NCI-H2029 (cell line): ENCODE measurements at places on chromosomes 2 and 18.

DNA sequence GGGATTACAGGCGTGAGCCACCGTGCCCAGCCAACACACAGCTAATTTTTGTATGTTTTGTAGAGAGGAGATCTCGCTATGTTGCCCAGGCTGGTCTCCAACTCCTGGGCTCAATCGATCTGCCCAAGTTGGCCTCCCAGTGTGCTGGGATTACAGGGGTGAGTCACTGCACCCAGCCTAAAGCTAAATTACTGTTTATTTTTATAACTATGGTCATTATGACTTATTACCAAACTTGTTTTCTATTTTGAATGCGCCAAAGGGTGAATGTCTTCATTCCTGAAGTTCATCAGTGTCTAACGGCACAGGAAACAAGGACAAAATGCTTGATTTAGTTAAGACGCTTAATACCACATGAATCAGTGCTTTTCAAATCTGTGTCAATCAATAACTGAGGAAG lies 38.9 kb upstream of the GREB1L start:
- no peak for DNase-seq

- DNase-seq = no peak
These were observed 27.3 kb upstream of the COPS8 start for GRCh38 chr2:237058423-237058822.

DNA sequence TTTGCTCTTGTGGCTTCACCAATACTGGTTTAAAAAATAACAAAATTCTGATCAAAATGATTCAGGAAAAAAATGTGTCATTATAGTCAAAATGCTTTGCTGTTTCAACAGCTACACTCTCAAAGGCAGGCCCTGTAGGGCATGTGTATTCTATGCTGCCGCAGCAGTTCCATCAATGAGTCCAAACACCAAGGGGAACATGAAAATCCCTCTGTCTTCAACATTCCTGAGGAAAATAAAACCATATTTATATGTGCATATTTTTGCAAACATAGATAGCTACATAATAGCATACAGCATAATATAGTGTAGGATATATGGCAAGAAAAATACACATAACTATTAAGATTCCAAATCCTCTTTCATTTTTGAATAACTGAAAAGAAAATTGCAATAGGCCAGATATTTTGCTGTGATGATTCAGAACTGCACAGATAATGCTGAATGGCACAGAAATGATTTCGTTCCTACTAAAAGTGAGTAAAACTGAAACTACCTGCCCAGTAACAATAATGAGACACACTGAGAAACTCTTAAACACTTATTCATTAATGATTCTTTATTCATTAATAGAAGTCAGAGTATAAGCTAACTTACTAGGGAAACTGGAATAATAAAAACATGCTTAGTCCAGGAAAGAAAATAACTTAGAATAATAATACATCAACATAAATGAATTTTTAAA lies 343.8 kb downstream of the SUCLG1 start:
- no peak for DNase-seq

DNA sequence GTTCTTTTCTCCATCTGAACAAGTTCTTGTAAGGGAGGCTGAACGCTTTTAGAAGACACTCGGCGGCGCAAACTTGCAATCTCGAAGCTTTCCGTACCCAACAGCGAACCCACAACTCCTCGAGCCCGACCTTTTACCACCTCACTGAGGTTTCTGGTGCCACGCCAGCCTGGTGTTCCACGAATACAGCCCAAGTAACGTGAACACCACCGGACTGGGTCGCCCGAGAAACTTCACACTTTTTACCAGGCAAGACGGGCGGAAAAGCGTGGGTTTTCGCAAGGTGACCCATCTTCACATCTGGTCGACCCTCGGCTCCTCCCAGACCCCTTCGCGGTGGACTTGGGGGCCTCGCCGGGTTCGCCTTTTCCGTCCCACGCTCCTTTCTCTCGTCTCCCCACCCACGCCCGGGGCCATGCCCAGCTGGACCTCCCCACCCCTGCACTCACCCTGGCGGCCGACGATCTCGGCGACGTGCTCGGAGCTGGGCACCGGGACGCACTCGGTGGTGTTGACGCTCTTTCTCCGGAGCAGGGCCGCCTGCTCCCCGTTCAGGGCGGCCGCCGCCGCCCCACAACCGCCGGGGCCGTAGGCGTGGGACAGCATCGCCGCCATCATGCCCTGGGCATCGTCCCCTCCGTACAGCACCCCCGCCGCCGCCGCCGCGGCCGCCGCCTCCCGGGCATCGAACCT lies 1.2 kb downstream of the MEX3C start:
- DNase-seq = no peak

DNA sequence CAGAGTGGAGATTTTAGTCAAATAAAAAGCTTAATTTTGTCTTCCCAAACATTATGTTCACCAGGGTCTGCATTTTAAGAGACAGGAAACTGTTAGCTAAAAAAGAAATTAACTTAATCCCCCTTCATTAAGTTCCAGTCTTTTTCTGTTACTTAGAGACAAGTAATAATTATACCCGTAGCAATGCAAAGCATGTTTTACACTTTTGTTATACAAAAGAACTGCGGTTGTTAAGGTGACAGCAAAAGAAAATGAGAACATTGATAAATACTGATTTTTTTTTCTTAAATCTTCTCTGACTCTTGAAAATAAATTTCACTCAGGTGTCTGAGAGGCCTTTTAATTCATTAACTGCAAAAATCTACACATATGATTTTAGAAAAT lies 101.4 kb downstream of the MEIS1 start:
- DNase-seq = no peak

GRCh38 chr2:237725661-237726060 lies 72.9 kb upstream of the RBM44 start:
- peak; percentile 18 for DNase-seq

- no peak for DNase-seq
These were observed 12.4 kb downstream of the CNNM4 start for GRCh38 chr2:96772903-96773671.

DNA sequence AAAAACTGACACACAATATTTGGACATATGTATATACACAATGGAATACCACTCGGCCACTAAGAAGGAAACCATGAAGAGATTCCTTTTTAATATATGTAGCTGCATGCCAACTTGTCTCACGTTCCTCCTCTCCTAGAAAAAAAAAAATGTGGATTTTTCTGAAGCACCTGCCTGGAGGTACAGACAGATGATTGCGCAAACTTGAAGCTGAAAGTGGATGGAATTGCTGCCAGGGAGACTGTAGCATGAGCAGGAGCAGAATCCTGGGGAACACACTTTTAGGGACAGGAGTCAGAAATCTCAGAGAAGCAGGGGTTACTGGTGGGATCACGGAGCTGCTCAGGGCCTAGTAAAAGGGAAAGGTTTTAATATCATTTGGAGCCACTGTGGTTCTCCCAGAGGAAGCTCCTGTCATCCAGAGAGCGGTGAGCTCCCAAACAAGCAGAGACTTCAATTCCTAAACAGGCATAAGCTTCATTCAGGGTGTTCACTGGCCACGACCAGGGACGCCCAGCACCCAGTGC lies 640 bp upstream of the SPR start:
- DNase-seq = no peak

- no peak for DNase-seq
These were observed 581 bp downstream of the CAPN14 start for GRCh38 chr2:31216734-31217133.

GRCh38 chr18:45783097-45784075 lies 42.1 kb upstream of the SIGLEC15 start:
- DNase-seq = no peak

GRCh38 chr2:54239427-54239826 lies 16.6 kb downstream of the TSPYL6 start:
- no peak for DNase-seq

DNA sequence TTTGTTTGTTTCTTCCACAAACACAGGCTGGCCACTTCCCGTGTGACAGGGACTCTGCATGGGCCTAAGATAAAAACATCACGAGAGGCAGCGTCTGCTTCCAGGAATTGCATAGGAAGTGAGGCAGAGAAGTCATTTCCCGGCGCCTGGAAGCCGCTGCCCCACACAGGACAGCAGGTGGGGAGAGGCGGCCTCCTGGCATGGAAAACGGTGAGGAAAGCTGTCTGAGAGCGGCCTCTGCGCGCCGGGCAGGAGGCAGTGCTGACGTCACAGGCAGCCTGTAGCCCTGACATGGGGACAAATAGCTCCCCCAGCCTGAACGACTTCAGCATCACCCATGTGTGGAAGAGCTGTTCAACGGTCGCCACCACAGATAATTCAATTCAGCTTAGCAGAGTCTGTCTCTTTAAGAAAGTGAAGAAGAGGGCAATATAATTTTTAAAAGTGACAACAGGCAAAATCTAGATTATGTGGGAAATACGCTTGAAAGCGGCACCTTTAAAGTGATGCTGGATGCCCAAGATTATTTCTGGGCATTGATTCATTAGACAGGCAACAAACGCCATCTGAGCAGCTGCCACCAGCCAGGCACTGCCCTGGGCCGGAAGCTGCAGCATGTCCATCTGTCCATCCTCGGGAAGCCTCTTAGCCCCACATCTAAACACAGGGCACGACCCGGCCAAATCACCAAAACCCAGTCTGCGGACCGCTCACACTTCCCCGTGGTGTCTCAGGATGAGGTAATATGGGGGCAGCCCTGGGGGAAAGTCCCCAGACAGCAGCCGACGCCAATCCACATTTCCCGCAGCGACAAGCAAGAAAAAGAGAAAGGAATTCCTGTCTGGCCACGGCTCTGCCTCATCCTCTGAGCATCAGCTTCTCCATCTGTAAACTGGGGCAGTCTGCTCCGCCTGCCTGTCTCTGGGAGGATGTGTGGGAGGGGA lies 138.9 kb downstream of the PXDN start:
- DNase-seq = no peak

GRCh38 chr2:217790195-217790594 lies 212.6 kb downstream of the TNS1 start:
- no peak for DNase-seq

GRCh38 chr2:146801886-146802285 lies 1042.9 kb upstream of the ACVR2A start:
- DNase-seq = no peak

GRCh38 chr18:23675236-23675635 lies 12.5 kb upstream of the ANKRD29 start:
- DNase-seq = no peak

GRCh38 chr2:100235098-100235497 lies 87.2 kb downstream of the LONRF2 start:
- no peak for DNase-seq

DNA sequence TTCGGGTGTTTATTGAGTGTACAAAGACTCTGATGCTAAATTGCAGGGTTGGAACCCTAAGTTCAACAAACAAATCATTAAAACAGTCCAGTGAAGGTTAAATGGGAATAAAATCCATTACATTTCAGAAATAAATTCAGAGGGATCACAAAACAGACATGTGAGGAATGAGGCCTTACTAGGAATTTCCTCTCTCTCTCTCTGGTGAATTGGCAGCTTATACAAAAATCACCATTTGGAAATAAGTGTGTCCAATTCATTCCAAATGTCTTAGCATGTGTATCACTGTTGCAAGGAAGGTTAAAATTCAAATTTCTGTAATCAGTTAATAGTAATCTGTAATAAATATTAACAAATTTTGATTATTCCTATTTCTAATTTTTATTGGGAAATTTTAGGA lies 228.6 kb upstream of the PXDN start:
- DNase-seq = no peak
